ENCODE measurements at places on chromosomes 11 and 22.

DNA sequence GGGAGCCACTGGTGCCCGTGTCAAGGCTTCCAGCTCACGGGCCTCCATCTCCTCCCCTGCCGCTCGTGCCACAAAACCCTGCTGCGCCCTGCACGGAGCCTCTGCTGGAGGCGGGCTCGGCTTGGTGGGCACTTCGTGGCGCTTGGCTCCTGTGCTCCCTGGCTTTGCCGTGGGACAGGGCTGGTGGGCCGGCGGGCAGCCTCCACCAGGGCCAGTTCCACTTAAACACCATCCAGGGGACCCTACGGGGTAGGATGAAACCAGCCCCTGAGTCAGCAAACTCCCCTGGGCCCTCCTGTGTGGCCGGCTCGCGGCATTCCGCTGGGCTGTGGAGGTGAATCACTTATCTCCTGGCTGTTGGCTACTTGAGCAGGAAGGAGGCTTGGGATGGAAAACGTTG, 1304.6 kb downstream of the BRD1 start:
- no peak for DNase-seq

DNA sequence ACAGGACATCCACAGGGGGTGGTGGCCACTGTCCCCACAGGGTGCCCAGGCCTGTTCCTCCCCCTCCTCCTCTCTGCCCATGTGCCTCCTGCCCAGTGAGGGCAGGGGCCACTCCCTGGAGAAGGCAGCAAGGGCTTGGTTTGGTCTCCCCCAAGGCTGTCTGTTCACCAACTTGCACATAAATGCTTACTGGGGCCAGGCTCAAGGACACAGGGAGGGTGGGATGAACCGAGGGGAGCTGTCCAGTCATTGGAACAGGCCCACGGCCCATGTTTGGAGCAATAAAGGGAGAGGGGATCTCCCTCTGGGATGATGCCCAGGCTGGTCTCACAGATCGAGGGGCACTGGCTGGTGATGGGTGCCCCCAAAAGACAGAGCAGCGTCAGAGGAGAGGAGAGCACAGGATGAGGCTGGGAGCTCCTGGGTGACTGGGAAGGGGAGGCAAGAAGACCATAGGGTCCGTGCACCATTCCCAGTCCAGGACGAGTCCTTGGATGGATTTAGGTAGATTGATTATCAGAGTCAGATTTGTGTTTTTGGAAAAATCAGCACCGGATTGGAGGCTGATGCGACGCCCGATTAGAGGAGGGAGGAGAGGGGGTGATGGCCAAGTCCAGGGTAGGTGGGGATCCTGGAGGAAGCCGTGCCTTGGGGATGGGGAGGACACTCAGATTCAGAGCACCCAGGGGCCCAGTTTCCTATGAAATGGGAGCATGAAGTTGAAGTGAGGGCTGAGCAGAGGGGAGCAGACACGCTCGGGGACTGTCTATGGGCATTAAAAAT, 1.1 kb downstream of the IGLL5 start:
- no peak for DNase-seq

GRCh38 chr11:100753172-100753543, 66.1 kb downstream of the ARHGAP42 start:
- no peak for DNase-seq

- no peak for DNase-seq
Observed at GRCh38 chr11:94871491-94872185, 101.7 kb downstream of the CWC15 start.

GRCh38 chr22:22346401-22347107, 102.0 kb downstream of the VPREB1 start:
- no peak for DNase-seq

GRCh38 chr11:2741377-2742131, 41.8 kb upstream of the KCNQ1OT1 start:
- DNase-seq = no peak

- peak; percentile 77 for DNase-seq
Observed at GRCh38 chr11:64771861-64772260, 6.5 kb downstream of the SF1 start.

- no peak for DNase-seq
Observed at GRCh38 chr22:44930711-44931035, 79.1 kb downstream of the PHF21B start.

- no peak for DNase-seq
Observed at GRCh38 chr22:50017701-50018224, 5.2 kb upstream of the IL17REL start.

DNA sequence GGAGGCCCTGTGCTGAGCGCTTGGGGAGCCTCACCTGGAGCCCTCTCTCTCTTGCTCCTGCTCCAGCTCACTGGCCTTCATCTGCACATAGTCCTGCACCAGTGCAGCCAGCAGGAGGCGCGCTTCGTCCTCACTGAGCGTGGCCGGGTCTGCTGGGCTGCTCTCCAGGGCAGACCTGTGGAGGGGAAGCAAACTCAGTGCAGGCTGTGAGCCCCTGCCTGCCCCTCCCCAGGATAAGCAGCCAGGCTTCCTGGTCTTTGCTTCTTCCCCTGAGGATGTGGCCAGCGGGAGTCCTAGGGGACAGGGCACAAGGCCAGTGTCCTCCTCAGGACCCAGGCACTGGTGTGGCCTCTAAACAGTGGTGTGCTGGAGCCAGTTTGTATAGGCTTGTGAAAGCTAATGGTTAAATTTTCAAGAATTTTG, 2.2 kb downstream of the CALCA start:
- DNase-seq = peak; percentile 66

DNA sequence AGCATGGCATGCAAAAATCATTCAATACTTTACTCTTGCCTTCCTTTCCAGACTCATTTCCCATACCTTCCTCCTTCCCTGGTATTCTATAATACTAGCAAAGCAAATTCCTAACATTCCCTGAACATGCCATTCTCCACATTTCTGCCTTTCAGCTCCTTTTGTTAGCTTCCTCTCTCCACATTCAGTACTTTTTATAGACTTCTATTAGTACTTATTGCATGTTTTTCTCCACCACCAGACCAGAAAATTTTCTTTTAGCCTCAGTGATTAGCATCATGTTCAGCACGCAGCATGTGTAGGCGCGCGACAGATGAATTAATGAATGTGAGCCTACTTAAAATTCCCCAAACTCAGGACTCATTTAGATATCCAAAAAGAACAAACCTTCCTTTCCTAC, 935.3 kb downstream of the DLG2 start:
- no peak for DNase-seq

GRCh38 chr11:20616920-20617319, 17.5 kb downstream of the SLC6A5 start:
- no peak for DNase-seq

GRCh38 chr11:64655941-64656601, 65.1 kb downstream of the SLC22A12 start:
- no peak for DNase-seq

DNA sequence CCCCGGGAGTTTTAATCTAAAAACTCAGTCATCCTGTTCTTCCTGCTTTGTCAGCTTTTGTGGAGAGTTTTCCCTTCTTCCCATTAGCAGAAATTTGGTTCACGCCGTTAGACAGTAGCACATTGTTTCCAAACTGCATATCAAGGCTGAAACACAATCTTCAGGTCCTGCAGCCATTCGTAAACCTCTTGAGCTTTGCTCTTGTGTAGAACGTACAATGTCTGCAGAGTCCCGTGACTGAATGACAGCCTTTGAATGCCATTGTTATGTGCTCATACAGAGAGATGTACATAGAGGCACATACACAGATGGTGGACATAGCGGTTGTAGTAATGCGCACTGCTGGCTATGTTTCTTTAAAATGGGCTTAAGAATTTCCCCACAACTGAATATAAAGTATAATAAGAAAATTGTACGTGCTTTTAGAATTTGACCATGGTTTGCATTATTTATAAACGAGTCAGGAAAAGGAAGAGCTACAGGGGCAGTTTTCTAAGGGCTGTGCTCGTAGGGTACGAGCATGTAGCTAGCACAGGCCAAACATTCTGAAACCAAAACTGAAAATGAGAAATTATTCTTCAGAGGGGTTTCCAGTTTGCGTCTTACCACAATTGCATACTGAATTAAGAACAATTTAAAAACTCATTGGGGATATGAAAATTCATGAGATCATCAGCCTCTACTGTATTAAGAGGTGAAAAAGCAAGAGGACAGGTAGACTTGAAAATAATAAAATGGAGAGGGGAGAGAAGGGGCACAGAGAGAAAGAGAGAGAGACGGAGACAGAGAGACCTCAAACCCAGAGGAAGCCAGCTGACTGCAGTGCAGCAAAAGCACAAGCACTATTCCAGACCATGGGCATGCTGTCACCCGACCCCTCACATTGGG, 310.1 kb downstream of the CADM1 start:
- no peak for DNase-seq

DNA sequence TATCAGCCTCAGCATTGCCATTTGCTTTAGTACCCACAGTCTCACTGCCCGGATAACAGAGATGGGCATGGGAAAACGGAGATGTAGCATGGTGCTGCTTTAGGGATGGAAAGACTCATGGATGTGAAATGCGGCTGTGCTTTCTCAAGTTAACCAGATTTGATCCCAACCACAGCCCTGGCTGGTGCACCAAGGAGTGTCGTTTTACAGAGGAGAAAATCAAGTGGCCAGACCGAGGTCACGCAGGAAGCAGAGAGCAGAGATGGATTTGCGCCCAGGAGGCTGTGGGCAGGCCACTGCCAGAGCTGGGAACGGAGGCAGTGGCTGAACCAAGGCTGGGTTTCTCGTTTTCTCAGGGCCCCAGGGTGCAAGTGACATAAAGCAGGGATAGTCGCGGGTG, 9.0 kb downstream of the MB start:
- no peak for DNase-seq

DNA sequence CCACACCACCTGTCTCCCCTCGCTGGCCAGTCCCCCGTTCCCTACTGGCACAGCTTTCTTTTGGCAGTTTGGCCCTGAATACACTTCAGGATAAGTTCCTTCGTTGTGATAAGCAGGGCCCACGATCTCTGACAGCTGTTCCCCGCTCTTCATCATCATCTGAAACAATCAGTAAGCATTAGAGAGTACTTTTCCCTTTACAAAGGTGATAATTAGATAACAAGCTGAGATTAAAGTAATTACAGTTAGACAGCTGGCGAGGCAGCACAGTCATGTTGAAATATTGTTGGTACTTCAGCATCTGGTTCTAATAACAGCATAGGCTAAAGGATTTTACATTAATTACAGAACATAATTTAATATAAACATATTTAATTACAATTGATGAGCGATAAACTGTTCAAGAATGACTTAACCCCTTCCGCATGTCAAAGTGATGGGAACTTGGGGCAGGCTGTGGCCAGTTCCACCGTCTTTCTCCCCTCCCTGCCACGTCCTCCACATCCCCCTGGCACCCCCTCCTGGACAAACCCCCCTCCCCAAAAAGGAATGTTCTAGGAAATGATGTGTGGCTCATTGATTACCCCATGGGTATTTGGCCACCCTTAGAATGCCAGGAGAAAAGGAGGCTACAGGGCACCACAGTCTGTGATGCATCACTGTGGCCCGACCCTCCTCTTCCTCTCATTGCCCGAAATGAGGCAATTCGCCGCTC, 134.9 kb downstream of the RCN1 start:
- DNase-seq = no peak

All from NAMALWA (cell line).